ENCODE measurements at places on chromosomes 1 and 21. TPM values are rescaled to one million over a fixed set of nuclear protein-coding genes. Genes with fewer than 3 reads are reported as not detected.

Gene SLC25A34
- 0.82 TPM for total RNA-seq

Gene MIGA1
- total RNA-seq, result 7.2 TPM

Gene CELF3
- total RNA-seq, result not detected

Gene EPS15
- 61.6 TPM for total RNA-seq

Gene TRIM17
- 1.3 TPM for total RNA-seq

Gene FAM110D
- not detected for total RNA-seq

Gene TTC22
- total RNA-seq, result 4.1 TPM

Gene NOTCH2NLA
- 19.2 TPM for total RNA-seq

Gene SUSD4
- total RNA-seq, result 2.2 TPM

Gene EFNA3
- total RNA-seq, result 5.1 TPM

Gene HJV
- not detected for total RNA-seq

DNA sequence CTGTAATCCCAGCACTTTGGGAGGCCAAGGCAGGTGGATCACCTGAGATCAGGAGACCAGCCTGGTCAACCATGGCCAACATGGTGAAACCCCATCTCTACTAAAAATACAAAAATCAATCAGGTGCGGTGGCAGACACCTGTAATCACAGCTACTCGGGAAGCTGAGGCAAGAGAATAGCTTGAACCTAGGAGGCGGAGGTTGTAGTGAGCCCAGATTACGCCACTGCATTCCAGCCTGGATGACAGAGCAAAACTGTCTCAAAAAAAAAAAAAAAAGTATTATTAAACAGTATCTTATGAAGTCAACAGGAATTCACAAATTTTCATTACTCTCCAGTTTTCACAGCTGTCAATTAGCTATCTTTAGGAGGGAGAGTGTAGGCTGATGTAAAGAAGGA is 3.8 kb downstream of the ACBD6 start:
- peaks cover 43% of the 10 kb centered on the region for H3K4me1 ChIP-seq
- H3K27me3 ChIP-seq, result no peaks in the 10 kb centered on the region
- H3K36me3 ChIP-seq, result peaks cover 23% of the 10 kb centered on the region
- DNase-seq, result no peak
- no peak overlapping the region for H3K27ac ChIP-seq
- no peak overlapping the region for H3K4me3 ChIP-seq

DNA sequence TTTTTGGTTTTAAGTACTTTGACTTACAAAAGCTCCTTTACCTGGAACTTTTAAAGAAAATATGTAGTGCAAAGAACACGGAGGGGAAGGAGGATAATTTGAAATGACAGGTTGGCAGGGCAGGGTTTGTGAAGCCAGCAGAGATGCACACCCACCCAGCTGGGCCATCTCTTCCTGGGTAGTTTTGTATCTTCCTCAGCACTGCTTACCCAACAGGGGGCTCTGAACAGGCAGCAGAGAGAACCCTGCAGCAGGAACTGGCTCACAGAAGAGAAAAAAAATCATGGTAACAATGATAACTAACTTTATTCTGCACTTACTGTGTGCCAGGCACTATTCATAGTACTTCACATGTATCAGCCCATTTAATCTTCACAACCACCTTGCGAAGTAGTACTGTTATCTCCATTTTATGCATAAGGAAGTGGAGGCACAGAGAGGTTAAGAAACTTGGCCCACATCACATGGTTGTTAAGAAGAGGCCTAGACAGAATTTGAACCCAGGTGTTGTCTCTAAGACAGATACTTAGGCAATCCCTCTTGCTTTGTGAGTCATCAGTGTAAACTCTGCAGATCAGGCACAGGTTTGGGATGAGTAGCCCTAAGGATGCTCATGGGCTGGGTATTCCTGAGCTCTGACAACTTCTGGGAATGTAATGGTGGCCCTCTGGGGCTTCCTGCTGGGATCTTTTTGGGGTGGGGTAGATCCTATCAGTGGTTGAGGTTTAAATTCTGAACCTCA is 60.8 kb downstream of the ELK4 start:
- DNase-seq, result no peak
- H3K4me1 ChIP-seq, result peaks cover 3% of the 10 kb centered on the region
- no peaks in the 10 kb centered on the region for H3K36me3 ChIP-seq
- H3K27me3 ChIP-seq, result peaks cover 30% of the 10 kb centered on the region
- H3K27ac ChIP-seq, result no peak overlapping the region

DNA sequence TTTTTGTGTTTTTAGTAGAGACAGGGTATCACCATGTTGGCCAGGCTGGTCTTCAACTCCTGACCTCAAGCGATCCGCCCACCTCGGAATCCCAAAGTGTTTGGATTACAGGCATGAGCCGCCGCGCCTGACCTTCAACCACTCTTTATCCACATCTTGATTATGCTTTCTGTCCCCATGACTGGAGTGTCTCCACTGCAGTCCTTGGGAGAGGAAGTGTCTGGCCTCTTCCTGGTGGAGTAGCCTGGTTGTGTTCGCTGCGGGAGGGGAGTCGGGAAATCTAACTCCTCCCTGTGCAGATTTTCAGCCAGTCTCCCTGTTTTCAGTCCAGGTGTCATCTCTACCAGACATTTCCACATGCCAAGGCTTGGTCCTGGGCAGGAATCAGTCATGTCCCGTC is 9.7 kb downstream of the KISS1 start:
- H3K27me3 ChIP-seq, result peaks cover 34% of the 10 kb centered on the region
- peaks cover 10% of the 10 kb centered on the region for H3K4me1 ChIP-seq
- H3K27ac ChIP-seq, result no peak overlapping the region
- no peak for DNase-seq

DNA sequence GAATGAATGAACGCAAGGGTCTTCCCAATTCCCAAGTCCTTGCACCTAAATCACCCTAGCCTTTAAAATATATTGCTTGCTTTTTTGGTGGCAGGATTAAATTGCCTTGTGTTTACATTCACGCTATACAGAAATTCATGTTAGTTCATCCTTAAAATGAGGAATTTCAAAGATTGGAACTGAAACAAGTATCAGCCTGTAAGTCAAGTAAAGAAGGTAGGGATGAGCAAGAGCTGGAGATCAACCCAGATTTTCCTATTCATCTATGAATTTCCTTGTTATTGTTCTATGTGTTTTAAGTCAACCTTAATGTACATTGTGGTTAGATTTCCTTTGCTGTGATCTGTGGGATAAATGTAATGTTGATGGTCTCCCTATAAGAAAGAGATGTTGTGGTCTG is 248.2 kb downstream of the NFIA start:
- peaks cover 25% of the 10 kb centered on the region for H3K4me1 ChIP-seq
- no peak overlapping the region for H3K27ac ChIP-seq
- H3K4me3 ChIP-seq, result no peak overlapping the region
- DNase-seq, result no peak
- H3K27me3 ChIP-seq, result peaks cover 3% of the 10 kb centered on the region
- peaks cover 5% of the 10 kb centered on the region for H3K36me3 ChIP-seq

GRCh38 chr1:227546059-227546458 is 17.3 kb upstream of the ZNF678 start:
- peaks cover 4% of the 10 kb centered on the region for H3K4me1 ChIP-seq
- no peak overlapping the region for H3K4me3 ChIP-seq
- H3K27ac ChIP-seq, result no peak overlapping the region
- DNase-seq, result no peak
- peaks cover 4% of the 10 kb centered on the region for H3K27me3 ChIP-seq

- no peak overlapping the region for H3K4me3 ChIP-seq
- H3K27me3 ChIP-seq, result no peaks in the 10 kb centered on the region
- no peak overlapping the region for H3K27ac ChIP-seq
- peaks cover 20% of the 10 kb centered on the region for H3K36me3 ChIP-seq
Observed at GRCh38 chr1:243354511-243355153, 98.8 kb downstream of the SDCCAG8 start.

DNA sequence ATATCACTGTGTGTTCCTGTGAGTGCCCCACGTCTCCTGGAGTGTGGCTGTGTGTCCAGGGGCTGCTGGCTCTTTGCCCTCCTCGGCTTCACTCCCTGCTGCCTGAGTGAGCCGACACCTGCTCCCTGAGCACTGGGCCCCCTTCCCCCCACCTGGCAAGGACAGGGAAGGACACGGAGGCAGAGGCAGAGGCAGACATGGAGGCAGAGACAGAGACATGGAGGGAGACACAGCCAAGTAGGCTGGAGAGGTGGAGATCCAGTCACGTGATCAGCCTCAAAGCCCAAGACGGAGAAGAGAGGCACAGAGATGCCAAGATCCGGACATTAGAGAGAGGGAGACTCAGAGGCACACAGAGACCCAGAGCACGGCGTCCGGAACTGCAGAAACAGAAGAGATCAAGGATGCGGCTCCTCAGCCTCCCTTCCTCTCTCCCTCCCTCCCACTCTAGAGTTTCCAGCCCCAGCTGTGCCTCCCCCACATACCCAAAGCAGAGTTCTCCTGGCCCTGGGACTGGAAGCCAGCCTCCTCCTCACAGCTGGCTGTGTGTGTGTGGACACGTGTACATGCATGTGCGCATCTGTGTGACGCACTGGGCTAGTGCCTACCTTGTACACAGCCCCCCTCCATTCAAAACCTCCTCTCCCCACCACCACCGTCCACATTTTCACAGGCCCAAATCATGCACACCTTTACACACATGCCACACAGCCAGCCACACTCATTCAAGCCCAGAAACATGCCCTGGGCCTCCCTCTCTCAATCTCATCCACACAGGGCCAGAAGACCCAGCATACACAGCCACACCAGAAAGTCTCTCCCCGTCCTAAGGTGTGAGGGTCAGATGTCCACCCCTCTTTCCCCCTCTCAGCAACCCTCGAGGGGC is 39.1 kb upstream of the WASF2 start:
- DNase-seq, result no peak
- peaks cover 45% of the 10 kb centered on the region for H3K4me1 ChIP-seq
- H3K27me3 ChIP-seq, result no peaks in the 10 kb centered on the region
- H3K36me3 ChIP-seq, result peaks cover 6% of the 10 kb centered on the region
- peak overlapping the region; percentile 59 for H3K4me3 ChIP-seq

- H3K27ac ChIP-seq, result no peak overlapping the region
- H3K4me3 ChIP-seq, result no peak overlapping the region
- DNase-seq, result no peak
- no peaks in the 10 kb centered on the region for H3K27me3 ChIP-seq
Observed at GRCh38 chr1:104266612-104267011, 516.9 kb downstream of the AMY1C start.

GRCh38 chr1:101158424-101158823 is 78.4 kb upstream of the S1PR1 start:
- H3K4me1 ChIP-seq, result peaks cover 18% of the 10 kb centered on the region
- no peak overlapping the region for H3K4me3 ChIP-seq
- no peaks in the 10 kb centered on the region for H3K27me3 ChIP-seq
- no peak for DNase-seq
- no peak overlapping the region for H3K27ac ChIP-seq

- H3K4me3 ChIP-seq, result no peak overlapping the region
- no peaks in the 10 kb centered on the region for H3K4me1 ChIP-seq
- no peak for DNase-seq
- no peaks in the 10 kb centered on the region for H3K27me3 ChIP-seq
Observed at GRCh38 chr1:217078078-217078690, 355.0 kb upstream of the ESRRG start.

- no peaks in the 10 kb centered on the region for H3K27me3 ChIP-seq
- H3K27ac ChIP-seq, result no peak overlapping the region
- peaks cover under 1% of the 10 kb centered on the region for H3K36me3 ChIP-seq
- H3K4me1 ChIP-seq, result no peaks in the 10 kb centered on the region
Observed at GRCh38 chr1:65092691-65093090, 55.3 kb upstream of the AK4 start.

GRCh38 chr1:18230840-18231239 is 123.2 kb downstream of the IGSF21 start:
- DNase-seq, result no peak
- H3K36me3 ChIP-seq, result no peaks in the 10 kb centered on the region
- H3K4me1 ChIP-seq, result no peaks in the 10 kb centered on the region
- H3K27ac ChIP-seq, result no peak overlapping the region
- peaks cover 23% of the 10 kb centered on the region for H3K27me3 ChIP-seq

DNA sequence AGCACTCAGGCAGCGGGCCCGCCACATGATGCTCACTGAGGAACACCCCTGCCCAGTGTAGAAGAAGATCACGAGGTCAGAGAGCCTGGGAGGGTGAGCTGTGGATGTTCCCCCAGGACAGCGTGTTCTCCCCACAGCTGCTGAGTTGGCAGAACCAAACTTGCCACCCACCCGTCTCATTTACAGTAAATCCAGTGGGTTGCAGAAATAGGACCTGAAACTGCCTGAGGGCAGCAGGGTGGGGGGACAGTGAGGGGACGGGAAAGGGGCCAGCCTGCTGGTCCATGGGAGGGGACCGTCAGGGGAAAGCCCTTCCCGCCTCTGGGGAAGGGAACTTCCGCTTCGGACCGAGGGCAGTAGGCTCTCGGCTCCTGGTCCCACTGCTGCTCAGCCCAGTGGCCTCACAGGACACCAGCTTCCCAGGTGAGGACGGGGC is at the start of gene C1QB:
TSS of gene C1QB (plus strand) at position 356 of the 436 bp plus-strand sequence. CDS start 6,227 bp downstream, outside the sequence.
- H3K36me3 ChIP-seq, result no peaks in the 10 kb centered on the region
- no peak within 1 kb of the TSS for H3K4me3 ChIP-seq
- H3K27ac ChIP-seq, result no peak within 1 kb of the TSS
- H3K27me3 ChIP-seq, result peaks cover 11% of the 10 kb centered on the region

DNA sequence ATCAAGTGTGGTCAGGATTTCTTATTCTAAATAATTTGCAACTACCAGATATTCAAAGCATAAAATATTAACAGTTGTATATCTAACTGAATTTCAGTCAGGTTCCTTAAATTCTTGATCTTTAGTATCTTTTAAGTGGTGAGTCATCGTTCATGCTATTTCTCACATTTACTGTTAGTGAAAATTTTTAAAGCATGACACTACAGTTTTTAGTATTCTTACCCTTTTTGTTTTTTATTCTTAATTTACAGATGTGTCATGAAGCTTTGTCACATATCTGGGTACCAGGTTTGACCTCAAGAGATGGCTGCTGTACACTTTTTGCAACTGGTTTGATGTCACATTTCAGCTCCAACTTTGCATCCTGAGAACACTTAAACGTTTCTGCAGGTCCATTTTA is 12.7 kb downstream of the AKIRIN1 start:
- peaks cover 44% of the 10 kb centered on the region for H3K4me1 ChIP-seq
- peak overlapping the region; percentile 57 for H3K27ac ChIP-seq
- no peak for DNase-seq
- no peak overlapping the region for H3K4me3 ChIP-seq
- H3K27me3 ChIP-seq, result no peaks in the 10 kb centered on the region
